ENCODE measurements at places on chromosomes 1 and 21. TPM values are rescaled to one million over a fixed set of nuclear protein-coding genes. Genes with fewer than 3 reads are reported as not detected.

PRKAA2 gene
- total RNA-seq, result 2.4 TPM

- peak; percentile 43 for DNase-seq
These were observed 75.9 kb downstream of the LRRC8C start for GRCh38 chr1:89708751-89709375.

- peak; percentile 70 for DNase-seq
These were observed 84.2 kb downstream of the ABCA4 start for GRCh38 chr1:94036730-94037129.

DNA sequence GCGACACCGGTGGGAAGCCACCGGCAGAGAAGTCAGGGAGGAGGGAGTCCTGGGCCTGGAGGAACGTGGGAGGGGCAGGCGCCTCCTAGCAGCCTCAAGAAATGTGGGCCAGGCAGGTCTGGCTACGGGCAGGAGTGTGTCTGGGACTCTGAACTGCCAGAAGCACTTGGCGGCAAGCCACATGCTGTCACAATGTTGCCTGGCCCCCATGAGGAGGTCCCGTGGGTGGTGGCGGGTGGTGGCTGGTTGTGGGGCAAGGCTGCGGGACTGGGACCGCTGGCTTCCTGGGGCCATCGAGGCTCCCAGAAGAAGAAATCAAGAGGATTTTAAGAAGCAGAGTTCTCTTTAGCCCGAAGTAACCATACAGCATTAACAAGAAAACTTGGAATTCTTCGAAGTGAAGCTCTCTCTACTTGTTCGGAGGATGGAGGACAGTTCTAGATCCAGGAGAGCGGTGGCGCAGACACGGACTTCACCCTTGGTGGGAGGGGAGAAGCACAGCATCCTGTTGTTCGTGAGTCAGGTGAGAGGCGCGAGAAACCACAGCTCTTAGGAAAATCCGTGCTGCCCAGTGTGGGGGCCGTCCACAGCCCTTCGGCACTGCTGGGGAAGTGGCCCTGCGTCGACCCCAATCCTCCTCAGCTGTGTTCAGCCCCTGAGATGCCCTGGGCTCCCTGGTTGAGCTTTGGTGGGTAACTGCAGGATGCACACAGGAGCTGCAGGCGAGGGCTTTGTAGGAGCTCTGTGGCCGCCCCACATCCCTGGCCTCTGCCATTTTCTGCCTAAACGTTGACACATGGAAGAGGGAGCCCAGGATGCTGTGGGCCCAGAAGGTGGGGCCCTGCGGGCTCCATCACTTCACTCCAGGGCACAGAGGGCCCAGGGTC is 12.4 kb downstream of the SKI start:
- DNase-seq, result peak; percentile 66

DNA sequence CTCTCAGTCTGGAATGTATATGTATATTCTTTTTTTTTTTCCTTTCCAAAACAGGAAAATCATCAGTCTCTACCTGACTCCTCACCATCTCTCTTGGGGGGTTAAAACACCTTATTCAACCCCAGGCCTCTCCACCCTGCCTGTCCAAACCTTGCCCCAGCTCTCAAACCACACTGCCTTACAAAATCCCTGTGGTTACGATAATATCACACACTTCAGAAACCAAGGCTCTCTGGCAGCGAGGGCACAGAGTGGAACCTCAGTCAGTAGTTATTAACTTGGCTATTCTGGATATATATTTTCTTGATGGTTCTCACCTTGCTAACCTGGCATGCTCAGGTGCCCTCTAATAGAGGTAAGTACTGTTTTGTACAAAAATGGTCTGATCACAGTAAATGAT is 24.7 kb downstream of the KIAA0040 start:
- no peak for DNase-seq

DNA sequence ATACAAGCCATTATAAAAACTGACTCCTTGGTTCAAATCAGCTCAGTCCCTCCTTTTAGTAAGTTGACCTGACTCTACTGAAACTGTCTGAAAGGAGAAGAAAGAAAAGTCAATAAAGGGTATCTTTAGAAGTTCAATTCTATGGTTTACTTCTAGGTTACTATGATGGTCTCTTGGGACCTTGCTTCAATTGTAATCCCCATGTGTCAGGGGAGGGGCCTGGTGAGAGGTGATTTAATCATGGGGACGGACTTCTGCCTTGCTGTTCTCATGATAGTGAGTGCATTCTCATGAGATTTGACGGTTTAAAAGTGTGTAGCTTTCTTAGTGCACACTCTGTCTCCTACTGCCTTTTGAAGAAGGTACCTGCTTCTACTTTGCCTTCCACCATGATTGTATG is 31.7 kb upstream of the FNBP1L start:
- DNase-seq, result no peak

DNA sequence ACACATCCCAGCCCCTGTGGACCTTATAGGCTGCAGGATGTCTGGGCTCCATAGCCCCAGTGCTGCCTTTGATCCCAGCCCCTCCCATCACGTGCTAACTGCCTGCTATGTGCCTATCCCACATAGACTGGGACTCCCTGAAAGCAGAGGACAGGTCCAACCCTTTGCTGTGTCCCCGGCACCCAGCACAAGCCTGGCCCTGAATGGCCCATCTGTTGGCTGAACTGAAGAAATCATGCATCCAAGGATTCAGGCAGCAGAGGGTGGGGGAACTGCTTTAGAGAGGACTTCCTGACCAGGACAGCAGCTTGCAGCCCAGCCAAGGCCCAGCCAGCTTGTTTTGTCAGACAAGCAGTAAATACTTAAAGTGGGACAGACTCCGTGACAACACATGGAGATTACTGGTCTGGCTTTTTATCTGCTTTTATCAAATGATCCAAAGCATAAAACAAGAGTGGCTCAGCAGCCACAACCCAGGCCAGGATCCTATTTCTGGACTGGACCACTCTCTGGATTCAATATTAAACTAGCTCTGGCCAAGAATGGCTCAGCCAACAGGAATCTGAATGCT is 69.3 kb downstream of the GLIS1 start:
- DNase-seq, result peak; percentile 79

DNA sequence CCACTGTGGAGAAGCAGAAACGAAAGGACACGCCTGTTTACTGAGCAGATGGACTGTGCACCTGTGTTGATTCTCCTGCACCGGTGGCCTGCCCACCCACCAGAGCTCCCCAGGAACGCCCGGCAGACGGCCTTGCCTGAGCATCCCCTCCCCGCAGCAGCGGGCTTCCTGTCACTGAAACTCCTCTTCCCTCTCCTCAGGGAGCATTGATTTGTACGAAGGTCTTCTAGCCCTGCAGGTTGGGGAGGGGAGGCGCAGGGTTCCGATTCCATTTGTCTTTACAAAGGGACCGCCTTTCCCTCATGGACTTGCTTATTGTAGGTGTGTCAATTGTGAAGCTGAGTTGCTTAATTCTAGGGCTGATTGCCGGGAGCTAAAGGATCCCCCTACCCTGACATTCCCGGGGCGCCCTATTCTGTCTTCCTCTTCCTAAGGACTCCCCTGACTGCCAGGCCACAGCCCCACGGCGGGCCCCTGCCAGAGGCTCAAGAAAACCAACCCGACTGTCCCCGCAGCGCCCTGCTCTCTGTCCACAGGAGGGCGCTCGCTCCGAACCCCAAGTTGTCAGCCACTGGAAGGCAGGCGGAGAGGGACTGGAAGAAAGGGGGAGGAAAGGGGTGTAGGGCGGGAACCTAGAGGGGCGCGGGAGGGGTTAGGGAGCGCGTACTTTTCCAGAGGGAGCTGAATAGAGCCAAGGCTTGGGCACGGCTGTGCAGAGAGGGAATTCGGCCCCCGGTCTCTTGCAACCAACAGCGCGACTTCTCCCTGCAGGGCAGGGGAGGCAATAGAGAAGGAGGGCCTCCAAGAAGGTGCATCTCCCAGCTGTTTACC is 2.8 kb downstream of the S100A6 start:
- peak; percentile 62 for DNase-seq

All from astrocyte (in vitro differentiated cells and primary cell).